ENCODE measurements at places on chromosomes 6 and 20.
A peak's percentile ranks its signal among the peaks of the same experiment; 100 is the strongest.

DNA sequence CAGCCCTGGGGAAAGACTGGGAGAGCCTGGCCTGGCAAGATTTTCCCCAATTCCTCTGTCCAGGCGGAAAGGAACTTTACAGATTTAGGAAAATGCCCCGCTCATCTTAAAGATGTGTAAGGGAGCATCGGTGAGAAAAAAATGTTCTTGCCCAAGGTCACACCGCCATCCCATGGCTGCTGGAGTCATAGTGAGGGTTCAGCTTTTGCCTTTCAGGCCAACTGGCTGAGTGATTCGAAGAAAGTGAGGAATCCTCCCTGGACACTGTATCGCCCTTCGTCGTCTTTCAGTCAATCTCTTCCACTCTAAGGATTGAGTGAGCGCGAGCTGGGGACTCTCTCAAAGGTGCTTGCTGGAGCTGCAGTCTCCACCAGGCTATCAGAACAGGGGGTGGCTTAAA is 1.4 kb downstream of the WFDC2 start:
- H3K27me3 ChIP-seq, result peaks cover 25% of the 10 kb centered on the region
- H3K36me3 ChIP-seq, result no peaks in the 10 kb centered on the region
- H3K4me3 ChIP-seq, result no peak overlapping the region
- no peak for DNase-seq
- H3K27ac ChIP-seq, result no peak overlapping the region

GRCh38 chr6:3527651-3527977 is 70.8 kb upstream of the SLC22A23 start:
- H3K27me3 ChIP-seq, result no peaks in the 10 kb centered on the region
- H3K27ac ChIP-seq, result no peak overlapping the region
- H3K4me3 ChIP-seq, result no peak overlapping the region
- H3K4me1 ChIP-seq, result no peaks in the 10 kb centered on the region
- no peak for DNase-seq

GRCh38 chr20:30376767-30377658 is 880.5 kb upstream of the DEFB115 start:
- H3K36me3 ChIP-seq, result no peaks in the 10 kb centered on the region
- H3K4me1 ChIP-seq, result peaks cover 5% of the 10 kb centered on the region

DNA sequence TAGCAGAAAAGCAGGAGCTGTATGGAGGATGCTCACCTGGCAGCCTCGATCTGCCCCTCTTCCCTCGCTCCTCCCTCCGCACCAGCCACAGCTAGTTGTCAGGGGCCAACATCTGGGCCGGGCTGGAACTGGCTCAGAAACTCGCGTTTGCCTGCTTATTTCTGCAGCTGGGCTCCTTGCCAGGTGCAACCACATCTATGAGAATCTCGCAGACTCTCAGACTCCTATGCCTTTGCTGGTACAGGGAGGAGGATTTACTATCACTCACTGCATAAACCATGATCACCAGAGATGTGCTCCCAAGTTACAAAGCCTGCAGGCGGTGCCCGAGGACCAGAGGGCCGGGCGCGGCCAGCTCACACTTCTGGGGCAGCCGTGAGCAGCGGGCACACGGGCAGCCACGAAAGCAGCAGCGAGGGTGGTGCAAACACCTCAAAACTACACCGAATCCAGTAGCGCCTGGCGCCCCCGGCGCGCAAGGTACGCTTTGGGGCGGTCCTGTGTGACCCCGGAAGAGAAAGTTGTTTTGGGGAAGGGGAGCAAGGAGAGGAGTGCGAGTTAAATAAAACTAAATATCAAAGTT is 577 bp upstream of the LRRC1 start:
- H3K27me3 ChIP-seq, result peaks cover 6% of the 10 kb centered on the region
- no peaks in the 10 kb centered on the region for H3K36me3 ChIP-seq
- peak overlapping the region; percentile 2 for H3K27ac ChIP-seq

DNA sequence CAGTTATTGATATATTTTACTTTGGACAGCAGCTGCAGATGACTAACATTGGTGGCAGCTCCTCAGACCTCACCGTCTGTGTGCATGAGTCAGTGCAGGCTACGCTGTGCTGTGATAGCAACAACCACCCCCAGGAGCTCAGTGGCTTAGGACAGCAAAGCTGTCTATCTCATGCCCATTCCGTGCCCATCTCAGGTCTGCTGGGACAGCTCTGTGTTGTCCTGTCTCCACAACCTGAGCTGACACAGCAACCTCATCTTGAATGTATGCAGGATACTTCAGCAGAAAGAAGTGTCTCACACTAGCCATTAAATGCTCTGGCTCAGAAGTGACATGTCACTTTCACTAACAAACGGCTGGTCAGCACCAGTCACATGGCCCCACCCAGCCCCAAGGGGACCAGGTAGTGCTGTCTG is 47.7 kb downstream of the BANF2 start:
- no peaks in the 10 kb centered on the region for H3K36me3 ChIP-seq
- H3K27me3 ChIP-seq, result no peaks in the 10 kb centered on the region
